ENCODE measurements at places on chromosomes 16 and 17. TPM values are rescaled to one million over a fixed set of nuclear protein-coding genes. Genes with fewer than 3 reads are reported as not detected.

GRCh38 chr17:71519285-71519684 lies 601.5 kb upstream of the SOX9 start:
- no peak for DNase-seq

- no peak for DNase-seq
Measured at GRCh38 chr17:48016112-48016511, 21.5 kb downstream of the COPZ2 start.

ANTKMT gene
- 11.5 TPM for total RNA-seq

- peak; percentile 40 for DNase-seq
Measured at GRCh38 chr17:10646392-10646990, 10.6 kb downstream of the MYH3 start.

GRCh38 chr17:68437979-68438822 lies 19.1 kb downstream of the WIPI1 start:
- DNase-seq: no peak

- no peak for DNase-seq
Measured at GRCh38 chr16:81405702-81406113, 38.9 kb upstream of the CMIP start.

- no peak for DNase-seq
Measured at GRCh38 chr16:56116577-56116964, 74.7 kb upstream of the GNAO1 start.

DNA sequence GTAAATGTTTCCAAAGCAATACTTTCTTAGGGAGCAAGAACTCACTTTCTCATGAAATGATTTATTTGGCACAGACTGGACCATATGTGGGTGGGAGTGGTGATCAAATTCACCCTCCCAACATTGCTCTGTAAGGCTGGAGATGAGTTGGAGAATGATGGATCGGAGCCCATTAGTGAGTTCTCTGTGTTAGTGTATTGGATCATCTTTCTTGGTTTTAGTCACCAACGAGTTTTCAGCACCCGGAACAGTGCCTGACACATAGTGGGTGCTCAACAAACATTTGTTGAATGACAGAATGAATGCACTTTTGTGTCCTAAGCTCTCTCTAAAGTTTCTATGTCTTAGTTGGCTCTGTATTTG lies 104.5 kb upstream of the FAM20A start:
- DNase-seq: no peak

GRCh38 chr16:80666378-80667250 lies 125.8 kb downstream of the DYNLRB2 start:
- DNase-seq: no peak

- DNase-seq: peak; percentile 27
Measured at GRCh38 chr17:56592487-56593085, 913 bp upstream of the NOG start.

DNA sequence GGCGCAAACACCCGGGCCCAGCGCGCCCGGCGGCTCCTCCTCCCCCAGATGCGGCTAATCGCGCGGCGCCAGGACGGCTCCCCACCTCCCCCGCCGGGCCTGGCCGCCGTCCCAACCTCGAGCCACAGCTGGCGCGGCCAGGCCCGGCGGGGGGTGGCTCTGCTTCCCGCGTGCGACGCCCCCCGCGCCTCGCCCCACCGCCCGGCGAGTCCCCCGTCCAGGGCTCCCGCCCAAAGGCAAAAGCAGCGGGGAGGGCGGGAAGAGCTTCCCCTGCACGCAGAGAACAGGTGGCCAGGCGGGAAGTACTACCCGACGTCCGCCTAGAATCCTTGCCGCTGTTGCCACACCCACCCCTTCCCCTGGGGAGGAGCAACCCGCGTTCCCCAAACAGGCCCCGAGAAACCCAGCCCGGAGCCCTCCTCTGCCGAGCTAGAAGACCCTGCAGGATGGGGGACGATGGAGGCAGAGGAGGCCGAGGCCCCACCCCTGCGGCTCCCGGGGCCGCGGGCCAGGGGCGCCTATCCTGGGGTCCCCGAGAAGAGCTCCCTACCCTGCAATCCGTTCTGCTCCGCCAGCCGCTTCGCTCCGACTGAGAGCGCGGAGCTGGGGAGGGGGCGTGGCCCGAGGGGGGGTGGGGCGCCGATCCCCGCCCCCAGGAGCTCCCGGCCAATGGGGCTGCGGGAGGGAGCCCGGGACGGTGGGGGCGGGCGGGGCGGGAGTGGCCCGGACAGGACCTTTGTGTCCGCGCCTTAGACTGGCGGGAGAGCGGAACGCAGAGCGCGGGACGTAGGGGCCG lies at the start of gene CARHSP1:
Gene CARHSP1, minus strand, starts transcription at position 591 of the 796 bp plus-strand sequence. CDS start 9,678 bp downstream, outside the sequence.
- peak; percentile 79 for DNase-seq

DNA sequence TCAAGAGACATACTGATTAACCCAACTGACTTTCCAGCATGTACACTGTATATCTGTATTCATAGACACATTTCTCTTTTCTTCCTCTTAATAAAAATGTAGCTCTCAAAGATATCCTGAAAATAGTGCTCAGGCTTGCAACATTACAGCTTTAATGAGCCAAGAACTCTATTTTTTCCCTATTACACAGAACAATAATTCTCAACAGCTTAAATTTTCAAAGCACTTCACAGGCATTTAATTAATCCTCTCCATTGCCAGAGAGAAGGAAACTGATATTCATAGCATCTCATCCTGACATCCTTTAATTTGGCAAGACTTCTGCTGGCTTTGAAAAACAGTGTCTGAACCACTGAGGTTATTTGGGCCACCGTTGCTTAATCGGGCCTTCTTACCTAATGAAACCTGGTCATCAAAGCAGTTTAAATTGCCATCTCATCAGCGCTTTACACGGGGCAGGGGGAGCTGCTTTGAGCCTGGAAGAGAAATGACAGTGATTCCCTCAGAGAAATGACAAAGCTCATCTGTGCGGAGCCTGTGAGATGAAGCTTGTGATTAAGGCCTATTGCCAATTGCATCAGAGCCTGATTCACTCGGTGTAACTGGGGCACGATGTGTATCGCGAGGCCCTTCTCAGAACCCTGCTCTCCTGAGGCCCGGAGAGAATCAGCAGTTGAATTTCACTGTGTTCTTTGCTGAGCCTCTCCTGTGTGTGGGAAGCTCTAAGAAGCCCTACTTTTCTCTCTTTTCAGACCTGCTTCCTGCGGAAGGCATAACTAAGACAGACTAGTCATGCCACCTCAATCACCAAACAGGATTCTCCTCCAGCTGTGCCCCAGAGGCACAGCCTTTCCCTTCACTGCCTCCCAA lies 8.5 kb upstream of the SIAH1 start:
- peak; percentile 77 for DNase-seq

GRCh38 chr16:54325616-54326265 lies 39.2 kb upstream of the IRX3 start:
- DNase-seq: no peak

- DNase-seq: no peak
Measured at GRCh38 chr16:27620541-27620940, 70.6 kb downstream of the KATNIP start.

DNA sequence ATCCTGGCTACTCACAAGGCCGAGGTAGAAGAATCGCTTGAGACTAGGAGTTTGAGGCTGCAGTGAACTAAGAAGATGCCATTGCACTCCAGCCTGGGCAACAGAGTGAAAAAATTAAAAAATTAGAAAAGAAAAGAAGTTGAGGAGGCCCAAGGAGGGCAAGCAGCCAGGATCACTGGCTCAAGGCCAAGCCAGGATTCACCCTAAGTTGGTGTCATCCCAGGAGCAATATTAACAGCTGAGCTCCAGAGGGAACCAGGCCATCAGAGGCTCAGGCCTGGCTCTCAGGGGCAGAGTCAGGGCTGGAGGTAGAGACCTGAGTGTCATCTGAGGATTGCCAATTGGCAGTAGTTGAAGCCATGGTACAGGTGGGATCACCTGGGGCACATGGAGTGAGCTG lies 20.7 kb downstream of the DRC3 start:
- DNase-seq: no peak

DNA sequence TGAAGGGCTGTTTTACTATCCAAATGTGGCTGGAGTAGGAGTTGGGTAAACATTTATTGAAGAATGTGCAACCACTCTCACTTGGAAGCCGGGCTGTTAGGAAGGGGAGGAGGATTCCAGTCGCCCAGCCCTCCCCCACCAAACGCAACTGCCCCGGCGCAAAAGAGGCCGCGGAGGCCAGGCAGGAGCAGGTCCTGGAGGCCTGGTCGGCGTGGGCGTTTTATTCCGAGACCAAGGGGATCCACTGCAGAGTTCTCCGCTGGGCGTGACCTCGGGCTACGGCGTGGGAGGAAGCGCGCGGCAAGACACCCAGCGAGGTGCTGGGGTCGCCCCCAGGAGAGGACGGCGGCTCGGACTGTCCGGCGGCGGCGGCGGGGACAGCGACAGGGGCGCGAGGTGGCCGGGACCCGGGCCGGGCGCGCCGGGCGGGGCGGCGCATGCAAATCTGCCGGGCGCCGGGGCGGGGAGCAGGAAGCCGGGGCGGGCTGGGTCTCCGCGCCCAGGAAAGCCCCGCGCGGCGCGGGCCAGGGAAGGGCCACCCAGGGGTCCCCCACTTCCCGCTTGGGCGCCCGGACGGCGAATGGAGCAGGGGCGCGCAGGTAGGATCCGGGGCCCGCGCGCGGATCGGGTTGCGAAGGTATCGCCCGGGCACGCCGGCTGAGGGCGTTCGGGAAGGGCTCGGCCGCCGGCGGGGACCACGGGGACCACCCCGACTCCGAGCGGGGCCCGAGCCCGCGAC lies at the start of gene IL4R:
Gene IL4R, plus strand, starts transcription at position 553 of the 739 bp plus-strand sequence. CDS start 26,230 bp downstream, outside the sequence.
- no peak for DNase-seq

- DNase-seq: no peak
Measured at GRCh38 chr17:4375039-4375748, 8.7 kb upstream of the UBE2G1 start.

DNA sequence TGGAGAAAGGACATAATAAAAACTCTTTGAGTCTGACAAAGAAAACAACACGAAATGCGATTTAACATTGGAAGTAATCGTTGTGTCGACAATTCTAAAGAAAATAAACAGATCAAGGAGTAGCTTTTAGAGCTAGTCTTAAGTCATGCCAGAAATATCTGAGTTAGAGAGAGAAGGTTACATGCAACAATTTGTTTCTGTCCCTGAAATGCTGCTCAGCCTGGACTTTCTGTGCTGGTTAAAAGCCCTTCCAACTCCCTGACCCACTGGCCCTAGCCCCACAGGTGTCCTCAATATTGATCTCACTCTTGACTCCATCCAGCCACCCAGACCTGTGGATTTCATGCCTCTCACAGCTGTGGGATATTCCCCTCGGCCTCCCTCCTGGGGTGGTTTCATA lies 33.2 kb upstream of the TEX2 start:
- DNase-seq: no peak

DNA sequence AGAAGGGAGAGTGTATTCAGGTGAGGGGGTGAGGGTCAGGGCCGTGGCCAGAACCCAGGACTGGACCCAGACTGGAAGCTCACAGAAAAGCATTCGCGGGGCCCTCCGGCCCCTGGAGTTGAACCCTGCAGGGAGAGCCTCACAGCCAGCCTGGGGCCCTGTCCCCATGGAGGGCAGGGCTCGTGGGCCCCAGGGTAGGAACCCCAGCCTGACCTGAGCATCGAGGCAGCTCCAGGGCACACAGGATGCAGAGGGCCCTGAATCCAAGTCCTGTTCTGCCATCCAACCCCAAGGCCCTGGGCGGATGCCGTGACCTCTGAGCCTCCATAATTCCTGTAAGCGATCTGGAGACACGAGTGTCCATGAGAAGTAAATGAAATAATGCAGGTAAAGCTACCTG lies 79.1 kb downstream of the MGAT5B start:
- DNase-seq: no peak

DNA sequence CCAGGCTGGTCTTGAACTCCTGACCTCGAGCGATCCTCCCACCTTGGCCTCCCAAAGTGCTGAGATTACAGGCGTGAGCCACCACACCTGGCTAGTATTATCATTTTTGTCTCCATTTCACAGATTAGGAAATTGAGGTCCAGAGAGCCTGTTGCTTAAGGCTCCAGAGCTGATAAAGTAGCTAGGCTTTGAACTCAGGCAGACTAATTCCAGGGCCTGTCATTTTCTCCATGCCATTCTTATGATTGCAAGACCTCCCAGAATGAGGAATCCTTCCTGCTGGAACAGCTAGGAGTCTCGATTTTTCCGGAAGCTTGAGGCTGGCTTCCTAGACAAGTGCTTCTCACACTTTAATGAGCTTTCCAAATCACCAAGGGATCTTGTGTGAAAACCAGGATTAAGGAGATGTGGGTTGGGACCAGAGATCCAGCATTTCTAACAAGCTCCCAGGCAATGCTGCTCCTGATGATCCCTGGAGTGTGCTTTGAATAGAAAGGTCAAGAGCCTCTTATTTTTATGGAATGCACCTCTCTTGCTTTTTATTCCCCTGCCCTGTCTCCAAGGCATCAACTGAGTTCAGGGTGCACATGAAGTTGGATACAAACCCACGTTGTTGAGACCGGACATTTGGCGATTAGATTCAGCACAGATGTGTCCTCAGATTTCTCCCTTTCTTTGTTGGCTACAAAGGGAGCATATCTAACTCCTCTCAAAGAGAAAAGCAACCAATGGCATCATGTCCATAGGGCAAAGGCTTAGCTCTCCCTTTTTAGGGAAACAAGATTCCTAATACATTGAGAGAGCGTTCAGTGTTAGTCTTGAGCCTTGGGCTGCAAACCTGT lies 40.3 kb upstream of the FAM20A start:
- no peak for DNase-seq

GRCh38 chr16:13866073-13866472 lies 53.9 kb upstream of the ERCC4 start:
- no peak for DNase-seq

GRCh38 chr16:28503470-28504259 lies 3.0 kb downstream of the IL27 start:
- DNase-seq: no peak

DNA sequence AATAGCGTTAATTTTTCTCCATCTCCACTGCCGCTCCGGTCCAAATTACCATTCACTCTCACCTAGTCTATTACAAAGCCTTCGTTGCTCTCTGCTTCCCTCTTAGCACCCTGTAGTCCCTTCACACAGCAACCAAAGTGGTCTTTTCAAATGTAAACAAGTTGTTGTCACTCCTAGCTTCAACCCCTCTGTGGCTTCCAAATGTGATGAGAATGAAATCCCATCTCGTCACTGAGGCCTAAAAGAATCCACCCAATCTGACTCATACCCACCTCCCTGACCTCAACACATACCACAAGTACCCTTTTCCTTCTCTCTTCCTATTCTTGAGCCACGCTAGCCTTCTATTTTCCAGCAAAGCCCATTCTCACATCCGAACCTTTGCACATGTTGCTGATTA lies 2.2 kb upstream of the PELP1 start:
- DNase-seq: no peak

GRCh38 chr16:65218348-65218747 lies 96.5 kb upstream of the CDH11 start:
- DNase-seq: no peak

KRT25 gene
- total RNA-seq: not detected

RSAD1 gene
- total RNA-seq: 24.2 TPM

Measured in occipital lobe (tissue), 3 donors.